GM23338 (cell line): ENCODE measurements at places on chromosomes 13 and 19.

- no peak for DNase-seq
Observed at GRCh38 chr19:40995355-40995754, 4.3 kb downstream of the CYP2B6 start.

DNA sequence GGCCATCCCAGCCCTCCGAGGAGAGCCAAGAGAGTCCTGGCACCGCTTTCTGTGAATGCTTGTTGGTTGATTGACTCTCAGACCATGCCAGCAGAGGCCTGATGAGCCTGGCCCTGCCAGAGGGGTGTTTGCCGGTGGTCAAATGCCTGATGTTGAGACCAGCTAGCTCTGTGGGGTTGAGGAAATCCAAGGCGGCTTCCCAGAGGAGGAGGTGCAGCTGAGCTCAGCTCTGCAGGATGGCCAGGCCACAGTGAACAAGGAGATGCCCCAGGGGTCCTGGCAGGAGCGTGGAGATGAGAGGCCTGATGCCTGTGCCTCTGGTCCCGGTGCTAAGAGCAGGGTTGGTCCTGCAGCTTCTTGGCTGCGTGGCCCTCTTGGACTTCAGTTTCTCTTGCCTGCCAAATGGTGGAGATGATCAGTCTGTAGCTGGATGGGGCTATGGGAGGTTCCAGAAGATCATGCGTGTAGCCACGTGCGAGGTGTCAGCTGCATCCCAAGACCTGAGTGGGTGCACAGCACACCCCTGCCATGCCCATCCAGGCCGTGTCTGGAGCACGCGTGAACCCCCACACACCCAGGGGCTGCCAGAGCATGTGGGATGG, 16.8 kb downstream of the NFIC start:
- no peak for DNase-seq

- DNase-seq = peak; percentile 61
Observed at GRCh38 chr19:35514282-35514809, 897 bp upstream of the DMKN start.

GRCh38 chr19:56372281-56372680, 21.1 kb downstream of the ZNF582 start:
- no peak for DNase-seq

DNA sequence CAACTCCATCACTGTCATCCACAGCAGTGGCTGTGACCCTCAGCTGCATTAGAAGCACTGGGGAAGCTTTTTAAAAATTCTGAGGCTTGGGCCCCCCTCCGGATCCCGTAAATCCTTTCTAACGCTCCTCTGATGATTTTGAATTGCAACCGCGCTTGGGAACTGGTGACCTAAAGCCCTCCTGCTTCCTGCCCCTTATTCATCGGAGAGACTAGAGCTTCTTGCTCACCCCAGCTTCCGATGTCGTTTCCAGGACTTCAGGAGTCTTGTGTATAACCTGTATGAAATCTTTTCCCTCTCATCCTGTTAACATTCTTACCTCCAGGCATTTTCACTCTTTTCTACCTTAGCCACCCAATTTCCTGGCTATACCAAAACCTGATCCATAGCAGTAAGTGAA, 14.8 kb downstream of the ZAR1L start:
- DNase-seq = no peak

DNA sequence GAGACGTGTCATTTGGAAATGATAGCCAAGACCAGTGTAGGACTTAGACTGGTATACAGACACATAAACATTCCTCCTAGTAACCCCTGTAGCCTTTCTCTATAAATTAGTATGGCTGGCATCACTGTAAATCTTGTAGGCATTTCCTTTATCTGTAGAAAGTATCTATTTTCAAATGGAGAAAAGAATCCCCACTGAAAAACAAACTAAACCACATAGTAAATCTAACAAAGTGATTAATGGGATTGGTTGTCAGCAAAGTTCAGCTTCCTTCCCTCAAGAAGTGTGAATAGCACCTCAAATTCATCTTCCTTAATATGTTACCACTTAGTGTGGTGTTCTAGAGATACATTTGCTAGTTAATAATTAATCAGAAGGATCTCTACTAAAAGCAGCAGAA, 119.4 kb upstream of the NBEA start:
- no peak for DNase-seq

DNA sequence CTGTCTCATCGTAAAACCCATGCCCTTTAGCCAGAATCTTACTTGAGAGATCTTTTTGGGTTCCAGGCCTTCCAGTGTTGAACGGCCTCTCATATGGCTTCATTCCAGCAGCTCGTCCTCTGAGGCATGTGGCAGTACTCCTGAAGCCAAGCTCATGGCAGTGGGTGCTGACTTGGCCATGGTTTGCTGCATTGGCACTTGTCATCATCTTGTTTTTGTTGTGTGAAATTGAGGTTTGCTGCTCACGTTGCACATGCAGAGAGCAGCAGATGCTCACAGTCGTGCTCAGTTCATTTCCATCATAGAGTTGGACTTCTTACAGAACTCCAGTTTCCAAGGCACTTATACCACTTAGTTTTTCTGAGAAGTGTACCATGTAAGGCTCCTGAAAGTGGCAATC, 14.9 kb downstream of the TEX29 start:
- no peak for DNase-seq

GRCh38 chr13:106471957-106472543, 63.4 kb downstream of the EFNB2 start:
- peak; percentile 71 for DNase-seq
